Ammon's horn (tissue), 1 donor: ENCODE measurements at places on chromosomes 5 and 9.
A peak's percentile ranks its signal among the peaks of the same experiment; 100 is the strongest.

DNA sequence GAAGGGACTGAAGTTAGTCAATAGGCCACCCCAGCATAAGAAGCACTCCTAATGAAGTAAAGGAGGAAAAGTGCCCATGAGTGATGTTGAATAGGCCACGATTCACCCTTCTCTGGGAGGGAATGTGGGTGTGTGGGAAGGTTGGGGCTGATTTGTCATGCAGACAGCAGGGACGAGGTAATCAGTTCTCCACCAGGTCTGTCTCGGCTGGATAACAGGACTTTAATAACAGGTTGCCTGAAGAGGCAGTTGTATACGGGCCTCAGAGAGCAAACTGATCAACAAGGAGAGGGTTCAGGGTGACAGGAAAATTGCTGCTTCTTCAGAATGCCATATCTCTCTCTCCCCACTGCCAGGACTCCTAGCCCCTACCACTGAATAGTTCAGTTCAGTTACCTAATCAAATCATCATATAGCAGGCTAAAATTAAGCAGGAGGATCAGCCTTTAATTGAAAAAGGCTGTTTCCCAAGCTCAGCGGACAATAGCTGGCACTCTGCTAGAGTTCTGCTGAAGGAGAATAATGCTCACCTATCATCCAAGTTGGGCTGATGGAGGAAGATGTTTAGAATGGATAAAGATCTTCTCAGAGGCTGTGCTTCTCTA, 43.6 kb upstream of the SMIM32 start:
- DNase-seq, result no peak

GRCh38 chr5:54347221-54347865, 37.0 kb upstream of the ARL15 start:
- no peak for DNase-seq

GRCh38 chr5:179135006-179135405, 74.8 kb downstream of the ZNF354C start:
- no peak for DNase-seq

- no peak for DNase-seq
Observed at GRCh38 chr5:52632281-52632680, 155.4 kb upstream of the ITGA1 start.

- DNase-seq, result no peak
Observed at GRCh38 chr5:96070622-96071225, 109.1 kb upstream of the ELL2 start.

DNA sequence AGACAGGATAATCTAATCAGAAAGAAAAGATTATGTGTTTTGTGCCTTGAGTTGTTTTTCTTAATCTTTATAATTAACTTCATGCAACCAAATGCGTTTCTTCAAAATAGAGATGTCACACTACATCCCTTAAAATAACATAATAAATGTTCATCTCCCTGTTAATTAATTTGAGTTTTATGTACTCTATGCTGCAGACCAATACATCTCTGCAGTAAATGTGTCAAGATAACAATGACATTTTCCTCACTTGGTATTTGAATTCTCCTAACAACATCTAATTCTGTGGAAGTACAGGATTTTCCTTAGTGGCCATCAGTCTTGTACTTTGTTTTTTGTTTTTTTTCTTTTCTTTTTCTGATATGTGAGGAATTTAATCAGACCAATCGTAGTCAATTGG, 279.2 kb upstream of the TYRP1 start:
- no peak for DNase-seq

DNA sequence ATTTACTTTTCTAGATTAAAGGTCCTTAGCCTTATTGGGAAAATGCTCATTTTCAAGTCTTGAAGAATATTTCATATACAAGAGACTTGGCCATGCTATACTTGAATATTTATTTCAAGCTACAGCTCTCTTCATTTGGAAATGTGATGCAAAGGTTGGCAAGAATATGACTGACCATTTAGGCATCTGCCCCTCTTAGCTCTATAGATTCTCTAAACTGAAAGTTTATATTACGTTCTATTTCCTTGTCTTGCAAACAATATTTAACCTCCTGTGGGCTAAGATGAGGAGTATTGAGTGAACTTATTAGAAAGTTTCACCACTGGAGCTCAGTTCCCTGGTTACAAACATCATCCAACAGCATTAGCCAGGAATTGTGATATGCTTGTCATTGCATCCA, 593.1 kb downstream of the MAT2B start:
- no peak for DNase-seq

- DNase-seq, result no peak
Observed at GRCh38 chr9:126219648-126220063, 107.0 kb upstream of the MVB12B start.

- no peak for DNase-seq
Observed at GRCh38 chr9:132946211-132946610, 1.8 kb upstream of the TSC1 start.

DNA sequence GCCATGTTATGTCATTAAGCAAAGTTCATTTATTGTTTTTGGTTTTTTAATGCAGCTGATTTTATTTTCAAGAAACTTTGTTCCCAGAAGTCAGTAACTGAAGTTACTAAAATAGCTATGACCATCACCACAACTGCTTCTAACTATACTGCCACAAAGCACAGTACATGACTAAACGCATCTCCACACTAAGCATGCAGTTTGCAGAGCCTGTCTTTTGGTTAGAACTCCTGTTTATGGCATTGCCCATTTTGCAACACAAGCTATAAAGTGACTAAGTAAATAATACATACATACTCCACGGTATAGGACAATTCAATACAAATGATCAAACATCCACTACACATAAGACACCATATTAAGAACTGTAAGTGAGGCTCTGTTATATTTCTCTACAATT, 109.7 kb downstream of the MLLT3 start:
- no peak for DNase-seq

- no peak for DNase-seq
Observed at GRCh38 chr5:38607396-38607795, 51.0 kb upstream of the LIFR start.

- DNase-seq, result no peak
Observed at GRCh38 chr5:116561658-116562057, 13.0 kb downstream of the SEMA6A start.

- DNase-seq, result no peak
Observed at GRCh38 chr5:40569546-40570270, 110.0 kb upstream of the PTGER4 start.

GRCh38 chr5:87645224-87645623, 232.5 kb upstream of the CCNH start:
- peak; percentile 43 for DNase-seq

DNA sequence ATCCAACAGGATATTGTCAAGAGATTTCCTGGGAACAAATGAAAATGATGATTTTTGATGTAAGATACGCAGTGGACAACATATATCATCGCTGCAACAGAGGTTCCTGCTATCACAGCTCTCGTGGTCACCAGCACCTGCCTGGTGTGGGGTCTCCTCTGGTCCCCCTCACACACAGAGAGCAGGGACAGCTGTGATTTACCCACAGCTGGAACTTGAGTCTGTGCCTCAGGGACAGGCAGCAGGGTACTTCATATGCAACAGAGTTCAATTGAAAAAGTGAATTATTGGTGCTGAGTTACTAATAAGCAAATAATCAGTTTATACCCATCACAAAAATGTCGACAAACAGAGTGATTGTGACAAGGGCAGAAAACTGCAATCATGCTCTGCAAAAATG, 93.4 kb downstream of the LMX1B start:
- DNase-seq, result peak; percentile 1

DNA sequence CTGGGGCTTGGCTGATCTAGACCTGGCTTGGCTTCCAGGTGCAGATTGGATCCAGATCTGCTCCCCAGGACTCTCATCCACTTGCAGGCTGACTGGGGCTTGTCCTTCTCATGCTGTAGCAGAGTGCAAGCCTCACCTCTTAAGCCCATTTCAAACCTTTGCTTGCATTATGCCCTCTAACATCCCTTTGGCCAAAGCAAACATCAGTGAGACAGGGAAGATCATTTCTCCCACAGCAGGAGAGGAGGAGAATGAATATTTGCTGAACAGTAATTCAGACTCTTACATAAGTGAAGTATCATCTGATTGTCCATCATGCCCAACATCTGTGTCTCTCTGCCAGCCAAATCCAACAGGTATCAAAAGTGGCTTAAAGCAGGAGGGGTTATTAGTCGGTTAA, 194.9 kb downstream of the C9orf152 start:
- DNase-seq, result no peak

DNA sequence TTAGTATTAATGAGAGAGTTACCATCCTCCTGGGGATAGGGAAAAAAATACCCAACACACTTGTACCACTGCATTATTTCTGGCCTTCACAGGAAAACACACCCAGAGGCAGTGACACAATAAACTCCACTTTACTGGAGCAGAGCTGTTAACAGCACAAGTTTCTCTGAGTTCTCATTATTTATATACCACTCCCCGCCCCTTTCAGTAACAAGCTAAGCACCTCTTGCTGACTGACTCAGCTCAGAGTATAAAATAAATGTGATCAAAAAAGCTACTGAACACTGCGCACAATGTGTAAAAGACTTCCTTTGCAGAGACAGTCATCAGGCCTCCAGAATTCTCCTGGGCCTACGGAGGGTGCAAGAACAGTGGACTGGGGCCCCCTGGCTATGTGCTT, 21.6 kb downstream of the KLF9 start:
- no peak for DNase-seq

GRCh38 chr9:130770679-130771442, 64.2 kb upstream of the ABL1 start:
- peak; percentile 73 for DNase-seq

GRCh38 chr5:95617057-95617456, 2.8 kb upstream of the GPR150 start:
- DNase-seq, result no peak

DNA sequence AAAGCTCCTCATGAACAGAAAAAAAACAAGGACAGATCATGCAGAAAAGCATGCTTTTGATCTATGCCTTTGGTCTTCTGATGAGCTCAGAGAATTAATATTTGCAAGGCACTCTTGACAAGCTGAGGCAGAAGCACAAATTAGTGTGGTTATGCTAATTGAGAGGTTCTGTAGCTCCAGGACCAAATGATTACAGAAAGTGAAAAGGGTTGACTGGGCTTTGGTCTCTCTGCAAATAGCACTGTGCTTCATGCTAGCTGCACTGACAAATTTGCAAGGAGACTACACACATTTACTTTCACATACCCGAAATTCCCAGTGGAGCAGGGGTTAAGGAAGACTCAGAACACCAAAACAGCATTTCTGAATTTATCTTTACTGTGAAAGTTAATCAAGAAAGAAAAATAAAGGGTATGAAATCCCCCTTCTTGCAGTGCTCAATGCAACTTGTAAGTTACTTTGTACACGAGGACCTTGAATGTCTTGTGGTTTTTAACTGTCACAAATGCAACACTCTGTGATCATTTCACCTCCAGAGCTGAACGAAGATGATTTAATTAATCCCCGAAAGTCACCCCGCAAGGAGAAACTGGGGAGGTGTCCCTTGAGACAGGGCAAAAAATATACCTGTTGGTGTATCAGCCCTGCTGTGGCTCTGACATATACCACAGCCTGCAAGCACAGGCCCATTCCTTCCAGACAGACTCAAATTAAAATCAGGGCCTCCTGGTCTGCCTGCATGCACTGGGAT, 11.9 kb downstream of the RAPGEF1 start:
- no peak for DNase-seq

GRCh38 chr5:79793304-79793703, 103.7 kb downstream of the CMYA5 start:
- no peak for DNase-seq

DNA sequence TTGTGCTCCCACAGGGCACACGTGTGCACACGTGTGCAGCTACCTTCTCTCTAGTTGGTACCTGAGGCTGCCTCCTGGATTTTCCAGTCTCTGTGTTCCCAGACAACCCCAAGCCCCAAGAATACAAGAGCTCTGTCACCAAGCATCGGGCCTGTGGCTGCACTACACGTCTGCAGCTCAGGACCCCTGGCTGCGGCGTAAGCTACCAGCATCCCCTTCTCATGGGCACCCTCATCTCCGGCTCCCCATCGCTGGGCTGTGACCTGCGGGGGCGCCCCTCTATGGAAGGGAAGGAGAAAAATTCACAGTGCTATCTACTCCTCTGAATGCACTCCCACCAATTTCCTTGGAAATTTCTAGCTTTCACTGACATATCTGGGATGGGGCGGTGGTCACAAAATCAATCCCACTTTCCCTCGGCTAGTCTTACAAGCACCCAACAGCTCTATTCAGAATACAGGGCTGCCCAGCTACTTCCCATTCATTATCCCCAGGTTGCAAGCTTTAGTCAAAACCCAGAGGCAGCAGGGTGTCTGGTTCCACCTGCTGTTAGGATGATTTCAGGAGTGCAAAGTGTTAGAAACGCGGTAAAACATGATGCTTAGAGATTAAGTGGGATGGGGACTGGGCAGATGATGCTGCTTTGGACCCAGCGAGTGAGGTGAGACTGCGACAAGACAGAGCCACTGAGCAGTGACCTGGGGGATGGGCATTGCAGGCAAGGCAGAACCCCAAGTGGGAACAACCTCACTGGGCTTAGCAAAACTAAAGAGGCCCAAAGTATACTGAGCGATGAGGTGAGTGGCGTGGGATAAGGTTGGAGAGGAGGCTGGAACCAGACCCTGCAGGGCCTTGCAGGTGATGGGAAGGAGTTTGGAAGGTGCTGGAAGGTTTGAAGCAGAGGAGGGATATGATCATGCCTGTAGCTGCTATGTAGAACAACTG, 121.7 kb downstream of the KCNIP1 start:
- DNase-seq, result no peak

- no peak for DNase-seq
Observed at GRCh38 chr9:9257999-9258498, 1354.8 kb downstream of the PTPRD start.

DNA sequence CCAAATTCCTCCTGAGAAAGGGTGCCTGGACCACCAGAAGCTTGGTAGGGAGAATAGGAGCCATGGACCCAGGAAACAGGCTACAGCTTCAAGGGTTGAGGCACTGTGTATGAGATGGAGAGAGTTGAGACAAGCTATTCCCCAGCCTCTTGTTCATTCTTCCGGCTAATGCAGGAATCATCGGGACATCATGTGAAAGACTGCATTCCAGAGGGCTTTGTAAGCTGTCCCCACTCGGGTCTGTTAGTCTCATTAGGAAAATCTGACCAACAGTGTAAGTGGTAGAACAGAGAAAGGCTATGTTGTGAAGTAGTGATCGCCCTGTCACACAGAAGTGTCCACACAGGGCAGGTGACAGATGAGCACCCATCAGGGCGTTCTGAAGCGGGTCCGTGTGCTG, 81.4 kb downstream of the GABBR2 start:
- no peak for DNase-seq

DNA sequence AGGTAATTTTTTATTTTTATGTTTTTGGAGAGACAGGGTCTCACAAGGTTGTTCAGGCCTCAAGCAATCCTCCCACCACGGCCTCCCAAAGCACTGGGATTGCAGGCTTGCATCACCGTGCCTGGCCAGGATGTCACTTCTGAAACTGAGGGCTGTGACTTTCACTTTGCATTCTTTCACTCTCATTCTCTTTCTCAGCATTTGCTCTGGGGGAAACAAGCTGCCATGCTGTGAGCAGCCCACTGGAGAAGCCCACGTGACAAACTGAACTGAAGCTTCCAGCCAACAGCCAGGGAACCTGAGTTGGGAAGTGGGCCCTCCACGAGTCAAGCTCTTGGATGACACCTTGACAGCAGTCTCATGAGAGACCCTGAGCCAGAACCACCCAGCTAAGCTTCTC, 109.4 kb downstream of the C5orf15 start:
- DNase-seq, result no peak
